ENCODE measurements at places on chromosomes 7 and 10.

GRCh38 chr7:105101864-105102263 lies 87.9 kb downstream of the KMT2E start:
- DNase-seq, result no peak

GRCh38 chr10:57168611-57169240 lies 807.7 kb upstream of the ZWINT start:
- no peak for DNase-seq

DNA sequence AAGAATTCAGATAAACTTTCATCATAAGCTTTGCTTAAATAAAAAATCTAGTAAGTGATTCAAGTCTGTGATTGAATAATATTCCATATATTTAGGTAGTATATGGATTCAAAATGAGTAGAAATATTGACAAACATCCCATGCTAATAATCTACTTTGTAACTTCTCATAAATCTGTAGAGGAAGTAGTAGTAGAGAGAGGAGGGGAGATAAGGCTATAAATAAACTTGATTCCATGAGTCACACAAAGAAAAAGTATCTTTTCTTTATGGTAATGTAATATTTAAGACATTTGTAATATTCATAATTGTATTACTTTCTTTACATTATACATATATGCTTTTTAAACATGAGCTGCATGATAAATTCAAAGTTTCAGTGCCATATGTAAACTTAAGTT lies 25.6 kb upstream of the CD36 start:
- DNase-seq, result no peak

- DNase-seq, result peak; percentile 39
Measured at GRCh38 chr7:133742709-133743538, 384.2 kb upstream of the LRGUK start.

Measured in stomach (tissue), 19 donors.